Left hindlimb (tissue), 1 donor: ENCODE measurements at places on chromosomes 1 and 21.

DNA sequence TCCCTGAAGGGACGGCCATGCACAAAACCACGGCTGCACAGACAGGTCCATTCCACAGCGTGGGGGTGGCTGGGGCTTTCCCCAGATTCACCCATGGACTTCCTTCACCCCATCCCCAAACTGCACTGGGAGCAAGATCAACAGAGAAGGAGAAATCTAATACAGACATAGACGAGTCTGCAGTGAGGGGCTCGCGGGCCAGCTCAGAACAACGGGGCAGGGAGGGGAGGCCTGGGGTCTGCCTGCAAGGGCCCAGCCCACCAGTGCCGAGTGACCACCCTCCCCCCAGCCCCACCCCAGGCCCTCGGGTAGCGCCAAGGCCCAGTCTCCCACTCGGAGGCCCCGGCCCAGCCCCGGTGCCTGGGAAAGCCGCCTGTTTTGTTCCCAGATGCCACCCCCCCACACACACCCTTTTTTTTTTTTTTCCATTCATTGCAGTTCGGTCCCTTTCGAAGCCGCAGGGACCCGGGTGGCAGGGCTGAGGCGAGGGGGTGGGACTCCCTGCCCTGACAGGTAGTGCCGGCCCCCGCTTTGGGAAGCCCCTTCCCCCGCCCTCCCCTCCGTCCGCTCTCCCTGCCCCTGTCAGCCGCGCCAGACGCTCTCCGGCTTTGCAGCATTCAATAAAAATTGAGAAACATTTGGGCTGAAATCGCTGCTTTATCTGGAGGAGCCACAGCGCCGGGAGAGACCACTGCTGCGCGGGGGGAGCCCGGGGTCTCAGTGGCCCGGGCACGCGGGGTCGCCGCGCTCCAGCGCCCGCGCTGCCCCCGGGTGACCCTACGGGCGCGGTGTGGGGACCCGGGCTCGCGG is 543 bp upstream of the EPHB2 start:
- peak; percentile 84 for DNase-seq

- no peak for DNase-seq
These were observed 11.9 kb downstream of the PRRX1 start for GRCh38 chr1:170675865-170676264.

DNA sequence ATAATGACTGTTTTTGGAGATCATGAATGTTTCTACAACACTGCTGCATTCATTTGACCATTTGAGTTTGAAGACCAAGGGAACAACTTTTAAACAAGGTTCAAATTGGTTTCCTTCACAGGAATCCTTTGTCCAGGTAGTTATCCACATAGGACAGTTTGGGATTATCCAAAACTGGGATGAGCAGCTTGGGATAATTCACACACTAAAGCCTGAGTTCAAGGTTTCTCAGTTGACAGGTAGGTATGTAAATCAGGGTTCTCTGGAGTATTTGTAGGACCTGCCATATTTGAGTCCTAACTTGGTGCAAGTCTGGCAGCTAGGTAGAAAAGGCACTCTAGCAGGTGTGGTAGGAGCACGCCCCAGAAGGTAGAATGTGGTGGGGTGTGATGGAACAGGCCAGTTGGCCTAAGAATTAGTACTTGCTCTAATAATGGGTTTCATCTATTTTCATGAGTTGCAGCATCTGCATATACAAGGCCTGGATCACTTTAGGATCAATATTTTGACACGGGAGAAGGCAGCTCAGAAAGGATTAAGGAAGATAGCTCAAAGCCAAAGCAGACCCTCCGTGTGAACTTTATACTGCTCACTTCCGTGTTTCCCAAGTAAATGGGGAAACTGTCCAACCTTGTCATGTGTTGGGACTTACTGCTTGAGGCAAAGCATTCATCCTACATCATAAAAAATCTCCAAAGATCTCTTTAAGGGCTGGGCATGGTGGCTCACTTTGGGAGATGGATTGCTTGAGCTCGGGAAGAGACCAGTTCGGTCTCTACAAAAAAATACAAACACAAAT is 14.1 kb upstream of the RAB42 start:
- no peak for DNase-seq

- peak; percentile 64 for DNase-seq
These were observed 19.4 kb upstream of the KIF21B start for GRCh38 chr1:201042779-201043461.

DNA sequence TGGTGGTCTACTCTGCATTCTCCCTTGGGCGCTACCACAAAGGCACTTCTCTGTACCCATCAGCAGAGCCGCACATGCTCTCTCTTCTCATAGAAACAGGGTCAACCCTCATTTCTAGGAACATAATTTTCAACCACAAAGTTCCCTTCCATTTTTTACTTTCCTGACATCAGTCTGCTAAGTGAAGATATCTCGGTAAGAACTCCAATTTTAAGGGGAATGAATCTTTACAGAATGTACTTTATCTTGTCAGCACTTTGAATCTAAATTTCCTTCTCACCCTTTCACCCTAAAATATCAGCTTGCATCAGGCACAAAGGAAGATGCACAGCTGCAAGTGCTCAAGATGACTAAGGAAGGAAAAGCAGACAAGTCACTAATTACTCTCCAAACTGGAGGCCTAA is 545.9 kb downstream of the SMYD3 start:
- no peak for DNase-seq

- DNase-seq = no peak
These were observed 190.3 kb downstream of the VPS13D start for GRCh38 chr1:12420171-12420570.

GRCh38 chr1:84757301-84757700 is 67.0 kb upstream of the SSX2IP start:
- DNase-seq = no peak

DNA sequence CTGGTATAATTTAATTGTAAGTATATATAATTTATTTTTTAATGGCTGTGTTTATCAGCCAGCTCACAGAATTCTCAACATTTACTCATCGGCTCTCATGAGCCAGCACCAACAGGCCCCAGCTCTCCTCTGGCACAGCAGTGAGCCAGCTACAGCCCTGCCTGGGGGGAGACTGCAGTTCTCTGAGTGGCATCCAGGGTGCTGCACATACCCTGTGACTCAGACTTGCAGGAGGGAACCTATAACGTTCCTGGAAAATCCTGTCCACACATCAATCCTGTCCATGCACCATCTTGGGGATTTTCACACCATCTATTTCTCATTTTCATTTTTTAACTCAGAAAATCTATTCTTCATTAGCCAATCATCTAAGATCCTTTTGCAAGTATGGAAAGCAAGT is 36.5 kb downstream of the FHAD1 start:
- no peak for DNase-seq

DNA sequence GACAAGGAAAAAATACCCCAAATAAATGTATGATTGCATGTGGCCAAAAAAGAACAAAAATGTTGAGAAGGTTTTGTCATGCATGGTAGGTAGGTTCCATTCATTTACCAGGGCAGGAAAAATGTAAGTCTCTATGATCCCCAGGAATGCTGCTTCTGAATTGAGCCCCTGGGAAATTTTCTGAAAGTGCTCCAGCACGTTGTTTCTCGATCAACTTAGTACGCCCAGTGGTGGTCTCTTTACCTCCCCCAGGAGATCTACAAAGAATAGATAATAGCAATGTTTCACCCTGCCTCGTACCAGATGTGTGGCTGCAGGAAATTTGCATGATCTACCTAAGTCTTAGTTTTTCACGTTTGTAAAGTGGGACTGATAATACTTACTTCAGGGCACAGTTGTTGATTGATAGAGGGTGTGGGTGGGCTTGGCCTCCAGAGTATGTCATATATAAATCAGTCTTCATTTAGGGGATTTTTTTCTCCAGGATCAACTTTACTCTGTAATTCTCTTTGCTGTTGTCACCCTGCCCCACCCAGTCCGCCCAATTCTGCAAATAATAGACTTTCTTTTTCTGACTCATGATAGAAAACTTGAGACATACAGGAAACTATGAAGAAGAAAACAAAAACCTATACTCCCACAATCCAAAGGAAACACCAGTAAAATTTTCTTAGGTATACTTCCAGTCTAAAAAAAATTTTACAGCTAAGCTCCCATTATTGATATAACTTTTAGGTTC is 462.0 kb upstream of the RUNX1 start:
- DNase-seq = no peak

- DNase-seq = no peak
These were observed 41.9 kb downstream of the WNT9A start for GRCh38 chr1:227905573-227906487.

DNA sequence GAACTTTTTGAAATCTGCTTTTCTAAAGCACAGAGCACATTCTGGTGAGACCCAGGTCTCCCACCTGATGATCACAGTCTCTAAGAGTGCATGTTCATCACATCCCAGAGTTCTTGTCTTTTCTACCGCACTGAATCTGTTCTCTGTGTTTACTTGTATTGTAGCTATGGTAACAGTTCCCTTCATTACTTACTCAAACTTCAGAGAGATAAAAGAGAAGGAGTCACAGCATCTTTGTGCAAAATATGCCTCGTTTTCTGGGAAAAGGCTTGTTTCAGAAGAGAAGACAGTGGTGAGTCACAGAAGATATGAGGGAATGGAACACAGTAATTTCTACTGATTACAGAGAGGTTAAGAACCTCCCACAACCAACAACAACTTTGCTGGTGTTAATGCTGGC is 580.6 kb downstream of the PLA2G4A start:
- DNase-seq = no peak

- no peak for DNase-seq
These were observed 9.1 kb downstream of the PLA2G4A start for GRCh38 chr1:186837806-186838205.

DNA sequence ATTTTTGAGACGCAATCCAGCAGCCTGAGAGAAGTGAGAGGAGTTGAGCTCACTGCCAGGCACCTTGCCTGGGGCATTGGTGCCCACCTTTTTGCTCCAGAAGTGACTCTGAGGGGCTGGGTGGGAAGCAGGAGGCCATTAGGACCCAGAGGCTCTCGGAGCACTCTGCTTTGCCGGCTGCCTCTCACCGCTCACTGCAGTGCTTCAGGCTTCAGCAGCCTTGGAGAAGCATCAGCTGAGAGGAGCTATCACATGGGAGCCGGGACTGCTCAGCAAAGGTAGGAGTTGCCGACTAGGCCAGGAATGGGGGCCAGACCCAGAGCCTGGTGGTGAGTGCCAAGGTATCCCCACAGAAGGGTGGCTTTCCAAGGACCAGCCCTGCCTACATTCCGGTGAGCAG is at the start of gene GPR61:
Gene GPR61 (plus strand): TSS at position 197 of the 400 bp plus-strand sequence. CDS start 3,151 bp downstream, outside the sequence.
- no peak for DNase-seq

DNA sequence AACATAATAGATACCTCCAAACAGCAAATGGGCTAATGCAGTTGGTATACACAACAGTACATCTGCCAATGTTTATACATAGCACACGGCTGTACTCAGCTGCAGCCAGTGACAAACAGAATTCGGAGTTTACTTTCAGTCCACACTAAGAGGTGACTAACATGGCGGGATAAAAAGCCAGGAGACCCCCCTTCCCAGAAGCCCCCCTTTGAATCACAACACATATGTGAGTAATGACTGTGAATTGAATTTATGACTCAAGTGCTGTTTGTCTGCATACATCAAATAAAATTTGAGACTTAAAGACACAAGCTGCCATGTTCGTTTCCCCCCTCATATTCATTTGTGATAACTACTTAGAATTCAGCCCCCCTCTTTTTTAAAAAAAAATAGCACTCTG is 113.2 kb downstream of the RUNX1 start:
- DNase-seq = no peak

DNA sequence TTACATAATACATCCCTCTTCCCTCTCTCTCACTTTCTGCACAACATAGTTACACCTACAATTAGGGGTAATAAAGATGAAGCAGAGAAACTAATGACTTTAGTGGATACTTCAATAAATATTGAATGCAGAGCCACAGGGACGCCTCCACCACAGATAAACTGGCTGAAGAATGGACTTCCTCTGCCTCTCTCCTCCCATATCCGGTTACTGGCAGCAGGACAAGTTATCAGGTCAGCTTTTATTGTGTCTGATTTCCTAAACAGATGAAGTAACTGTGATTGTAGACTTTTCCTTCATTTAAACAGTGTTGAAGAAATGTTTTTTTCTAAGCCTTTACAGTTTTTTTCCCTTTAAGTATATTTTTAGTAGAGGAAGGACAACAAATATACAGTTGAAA is 281.6 kb downstream of the TPR start:
- no peak for DNase-seq

- no peak for DNase-seq
These were observed 19.5 kb downstream of the MAPKAPK2 start for GRCh38 chr1:206704226-206704625.

- no peak for DNase-seq
These were observed 98.6 kb downstream of the ADGRL2 start for GRCh38 chr1:81899214-81899821.

DNA sequence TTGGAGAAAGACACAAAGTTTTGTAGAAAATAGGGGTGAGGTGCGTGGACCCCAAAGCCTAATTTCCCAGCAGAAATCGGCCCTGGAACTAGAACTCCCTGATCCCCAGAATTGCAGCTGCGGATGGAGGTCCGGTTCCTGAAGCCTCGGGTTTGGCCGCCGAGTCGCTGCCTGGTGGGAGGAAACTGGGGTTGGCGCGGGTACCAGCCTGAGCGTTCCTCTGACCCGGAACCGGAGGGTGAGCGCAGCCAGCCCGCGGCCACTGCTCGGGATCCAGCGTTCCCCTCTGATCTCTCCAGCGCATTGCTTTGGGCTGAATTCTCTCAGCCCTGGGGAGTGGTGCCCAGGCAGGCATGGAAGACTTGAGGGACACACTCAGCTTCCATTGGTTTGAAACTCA is 1.6 kb downstream of the ST6GALNAC5 start:
- DNase-seq = no peak
